Ascending aorta (tissue), 2 donors: ENCODE measurements at places on chromosomes 5 and 9. TPM values are rescaled to one million over a fixed set of nuclear protein-coding genes. Genes with fewer than 3 reads are reported as not detected.

- DNase-seq, result no peak
These were observed 10.0 kb downstream of the TENT4A start for GRCh38 chr5:6723122-6723815.

GRCh38 chr5:136082390-136083193 lies 50.1 kb upstream of the SMAD5 start:
- peak; percentile 36 for DNase-seq

DNA sequence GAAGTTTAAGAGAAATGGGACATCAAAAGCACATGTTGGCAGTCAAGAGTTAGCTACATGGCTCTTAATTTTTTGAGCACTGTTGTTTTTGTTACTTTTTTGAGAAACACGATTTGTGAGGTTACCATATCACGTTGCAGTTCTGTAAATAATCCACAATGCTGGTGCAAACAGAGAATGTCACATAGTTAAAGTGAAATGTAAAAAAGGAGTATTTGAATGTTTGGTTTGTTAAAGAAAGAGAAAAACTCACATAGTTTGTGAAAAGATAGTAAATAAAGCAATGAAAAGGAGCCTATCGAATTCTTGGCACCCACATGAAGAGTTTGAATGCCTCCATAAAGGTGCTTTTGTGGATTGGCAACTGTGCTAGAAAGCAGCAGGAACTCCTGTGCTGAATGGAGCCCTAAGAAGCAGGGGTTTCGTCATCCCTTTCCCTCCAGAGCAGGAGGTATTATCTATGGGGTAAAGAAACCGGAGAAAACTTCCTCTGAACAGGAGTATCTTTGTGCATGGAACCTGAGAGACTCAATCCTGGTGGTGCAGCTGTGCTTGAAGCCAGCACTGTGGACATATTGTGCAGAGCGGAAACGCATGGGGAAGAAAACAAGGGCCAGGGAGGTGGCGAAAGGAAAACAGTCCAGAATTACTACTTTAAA lies 148.5 kb upstream of the OTULINL start:
- DNase-seq, result no peak

DNA sequence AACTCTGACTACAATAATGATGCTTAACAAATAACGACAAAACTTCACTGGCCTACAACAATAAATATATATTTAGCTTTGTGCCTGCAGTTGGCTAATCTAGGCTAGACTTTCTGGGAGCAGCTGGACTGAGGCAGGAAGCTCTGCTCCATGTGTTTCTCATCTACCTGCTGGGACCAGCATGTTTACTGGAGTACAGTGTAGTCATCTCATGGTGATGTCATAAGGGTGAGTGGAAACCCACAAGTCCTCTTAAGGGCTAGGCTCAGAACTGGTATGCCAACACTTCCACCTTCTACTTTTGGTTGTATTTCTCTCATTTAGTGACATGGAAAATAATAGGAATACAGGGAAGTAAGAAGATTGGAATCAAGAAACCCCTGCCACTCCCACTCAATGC lies 85.7 kb upstream of the NIPBL start:
- no peak for DNase-seq

DNA sequence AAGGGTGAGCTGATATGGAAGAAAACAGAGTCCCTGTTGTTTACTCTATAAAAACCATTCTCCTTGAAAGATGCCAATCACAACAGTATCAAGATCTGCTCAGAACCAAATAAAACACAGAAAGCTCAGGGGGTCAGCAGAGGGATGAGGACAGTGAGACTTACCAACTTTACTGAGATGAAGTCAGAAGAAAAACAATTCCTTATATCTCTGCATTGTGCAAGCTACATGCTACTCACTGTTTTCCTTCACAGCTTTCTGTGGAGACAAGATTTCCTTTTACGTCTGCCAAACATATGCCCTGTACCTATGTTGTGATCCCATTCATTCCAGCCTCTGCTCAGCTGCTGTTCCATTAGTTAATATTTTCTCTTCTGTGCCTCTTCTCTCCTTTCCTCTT lies 185.6 kb downstream of the TSSK1B start:
- no peak for DNase-seq

- DNase-seq, result no peak
These were observed 55.7 kb downstream of the VCAN start for GRCh38 chr5:83527221-83527620.

DNA sequence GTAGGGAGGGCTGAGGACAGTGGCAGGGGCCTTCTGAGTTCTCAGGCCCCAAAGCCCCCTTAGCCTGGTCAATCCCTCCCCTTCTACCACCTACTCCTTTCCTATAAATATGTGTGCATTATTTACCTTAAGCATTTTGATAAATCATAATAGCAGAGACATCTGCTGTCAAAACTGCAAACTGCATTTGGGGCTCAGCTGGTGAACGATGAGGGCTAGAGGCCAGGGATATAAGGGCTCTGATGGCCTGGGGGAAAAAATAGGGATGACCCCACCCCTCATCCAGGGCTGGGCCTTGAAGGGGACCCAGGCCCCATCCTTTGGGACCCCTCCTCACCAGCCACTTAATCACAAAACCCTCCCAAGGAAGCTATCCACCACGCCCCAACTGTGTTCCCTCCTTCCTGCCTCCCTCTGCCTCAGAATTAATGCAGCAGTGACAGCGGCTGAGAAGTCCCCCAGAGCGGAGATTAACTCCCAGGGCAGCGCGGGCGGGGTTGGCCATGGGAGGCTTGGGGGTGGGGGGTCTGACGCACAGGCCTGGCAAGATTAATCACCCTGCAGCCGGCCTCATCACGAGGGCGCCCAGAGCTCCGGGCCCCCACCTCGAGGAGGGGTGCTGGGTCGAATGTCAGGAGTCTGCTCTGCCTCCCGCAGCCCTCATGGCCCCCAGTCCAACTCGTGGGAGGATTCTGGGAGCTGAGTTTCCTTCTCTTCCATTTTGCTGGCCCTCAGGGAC lies 42.1 kb downstream of the CXXC5 start:
- DNase-seq, result no peak

DNA sequence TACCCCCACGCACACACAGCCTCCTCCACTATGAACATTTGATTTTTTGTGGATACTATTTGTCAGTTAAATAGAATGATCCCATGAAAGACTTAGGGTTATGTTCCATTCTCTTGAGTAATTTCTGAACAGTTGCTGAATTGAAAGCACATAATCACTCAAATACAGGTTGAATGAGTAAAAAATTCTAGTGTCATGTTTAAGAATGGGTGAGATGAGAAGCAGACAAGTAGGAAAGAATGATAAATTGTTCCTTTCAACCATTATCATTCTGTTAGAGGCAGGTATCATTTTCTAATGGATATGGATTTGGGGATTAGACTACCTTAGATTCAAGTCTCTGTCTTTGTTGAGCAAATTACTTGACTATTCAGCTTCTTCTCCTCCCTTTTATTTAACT lies 19.3 kb downstream of the RAD50 start:
- no peak for DNase-seq

DNA sequence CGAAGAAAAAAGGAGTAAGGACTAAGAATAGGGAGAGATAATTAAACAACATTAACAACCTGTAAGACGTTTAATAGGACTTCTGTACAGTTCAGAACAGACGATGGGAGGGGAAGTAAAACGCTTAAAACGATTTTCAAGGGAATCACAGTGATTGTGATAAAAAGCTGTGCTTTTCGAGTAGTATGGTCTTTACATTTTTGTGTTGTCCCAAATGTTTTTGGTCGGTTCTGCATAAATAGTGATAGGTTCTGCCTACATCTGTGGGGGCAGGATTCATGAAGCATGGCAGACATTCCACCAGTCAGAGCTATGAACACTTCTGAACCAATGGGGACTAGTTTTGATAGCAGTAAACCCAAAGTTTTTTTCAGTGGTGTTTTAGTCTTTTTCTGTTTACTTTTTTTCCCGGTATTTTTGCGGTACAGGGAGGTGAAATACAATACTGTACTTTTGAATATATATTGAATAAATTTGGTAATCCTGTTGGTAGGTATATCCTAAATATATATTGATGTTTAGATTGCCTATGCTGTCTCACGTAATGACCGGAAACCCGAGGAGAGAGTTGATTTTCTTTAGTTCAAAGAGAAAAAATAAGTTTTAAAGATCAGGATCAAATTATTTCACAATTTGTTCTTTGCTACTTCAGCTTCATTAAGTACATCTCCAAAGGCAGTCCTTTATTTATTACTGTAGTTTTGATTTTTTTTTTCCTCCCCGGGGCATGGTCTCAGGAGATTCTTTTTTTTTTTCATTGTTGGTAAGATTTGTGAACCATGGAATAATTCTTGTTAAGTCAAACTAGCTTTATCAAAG lies 1.3 kb downstream of the ERBIN start:
- DNase-seq, result no peak

DNA sequence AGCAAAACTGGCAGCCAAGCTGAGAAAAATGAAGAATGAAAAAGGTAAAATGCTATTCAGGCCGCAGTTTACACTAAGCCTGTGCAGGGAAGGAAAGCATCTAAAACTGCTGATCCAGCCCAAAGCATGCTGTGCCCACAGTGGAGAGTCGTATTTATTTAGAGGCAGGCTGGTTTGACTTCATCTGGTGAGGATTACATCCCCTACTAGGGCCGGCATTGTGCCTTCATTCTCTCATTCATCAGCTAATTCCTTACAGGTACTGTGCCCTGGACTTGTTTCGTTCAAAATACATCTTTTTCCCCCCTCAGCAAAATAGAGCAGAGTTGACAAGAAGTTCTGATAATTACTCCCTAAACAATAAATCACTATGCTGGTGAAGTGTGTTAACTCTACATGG lies 137.5 kb upstream of the DAP start:
- DNase-seq, result no peak

DNA sequence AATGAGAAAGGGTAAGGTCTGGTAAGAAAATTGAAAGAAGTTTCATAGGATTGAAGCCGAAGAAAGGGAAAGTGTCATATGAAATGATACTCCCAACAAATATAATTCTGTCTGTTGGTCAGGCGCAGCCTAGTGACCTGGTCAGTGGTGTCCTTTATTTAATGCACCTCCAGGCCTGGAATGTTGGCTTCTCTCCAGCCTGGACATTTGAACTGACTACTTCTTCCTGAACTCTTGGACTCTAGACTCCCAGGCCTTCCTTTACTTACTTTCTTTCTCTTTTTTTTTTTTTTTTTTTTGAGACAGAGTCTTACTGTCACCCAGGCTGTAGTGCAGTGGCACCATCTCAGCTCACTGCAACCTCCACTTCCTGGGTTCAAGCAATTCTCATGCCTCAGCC lies 1381.5 kb upstream of the WWC1 start:
- DNase-seq, result no peak

GRCh38 chr9:125912667-125913066 lies 165.5 kb downstream of the PBX3 start:
- DNase-seq, result no peak

DNA sequence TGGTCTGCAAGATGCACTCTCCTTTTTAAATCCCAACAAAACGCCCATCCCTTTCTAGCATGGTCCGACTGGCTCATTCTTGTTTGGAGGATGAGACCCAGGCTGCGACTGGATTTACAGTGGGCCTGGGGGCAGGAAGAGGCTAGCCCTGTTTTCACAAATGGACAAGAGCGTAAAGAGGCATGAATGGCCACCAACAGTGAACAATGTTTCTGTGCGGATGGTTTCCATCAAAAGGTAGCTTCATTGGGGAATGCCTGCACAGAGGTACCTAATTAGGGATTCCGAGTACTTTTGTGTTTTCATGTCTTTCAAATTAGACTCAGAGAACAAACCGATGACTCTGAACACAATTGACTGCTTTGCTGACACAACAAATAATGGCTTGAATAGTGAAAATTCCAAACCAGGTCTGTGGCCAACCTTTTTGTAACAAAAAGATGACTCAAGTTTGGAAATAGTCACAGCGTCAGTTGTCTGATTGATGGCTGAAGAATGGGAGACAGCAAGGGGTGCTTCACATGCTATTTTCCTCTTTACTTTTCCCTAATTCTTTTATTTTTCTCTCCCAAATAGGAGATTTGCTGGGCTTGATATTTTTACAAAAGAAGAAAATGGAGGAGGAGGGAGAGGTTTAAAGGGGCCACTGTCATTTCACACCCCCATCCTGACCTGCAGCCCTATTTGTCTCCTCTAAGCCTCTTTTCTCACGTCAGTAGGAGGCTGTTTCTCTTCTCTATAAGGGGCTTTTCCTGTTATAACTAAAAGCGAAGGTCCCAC lies 208.1 kb upstream of the S1PR3 start:
- DNase-seq, result no peak

GRCh38 chr5:137481596-137481995 lies 17.5 kb downstream of the SPOCK1 start:
- no peak for DNase-seq

- no peak for DNase-seq
These were observed 891.1 kb upstream of the CTNND2 start for GRCh38 chr5:12795333-12795663.

DNA sequence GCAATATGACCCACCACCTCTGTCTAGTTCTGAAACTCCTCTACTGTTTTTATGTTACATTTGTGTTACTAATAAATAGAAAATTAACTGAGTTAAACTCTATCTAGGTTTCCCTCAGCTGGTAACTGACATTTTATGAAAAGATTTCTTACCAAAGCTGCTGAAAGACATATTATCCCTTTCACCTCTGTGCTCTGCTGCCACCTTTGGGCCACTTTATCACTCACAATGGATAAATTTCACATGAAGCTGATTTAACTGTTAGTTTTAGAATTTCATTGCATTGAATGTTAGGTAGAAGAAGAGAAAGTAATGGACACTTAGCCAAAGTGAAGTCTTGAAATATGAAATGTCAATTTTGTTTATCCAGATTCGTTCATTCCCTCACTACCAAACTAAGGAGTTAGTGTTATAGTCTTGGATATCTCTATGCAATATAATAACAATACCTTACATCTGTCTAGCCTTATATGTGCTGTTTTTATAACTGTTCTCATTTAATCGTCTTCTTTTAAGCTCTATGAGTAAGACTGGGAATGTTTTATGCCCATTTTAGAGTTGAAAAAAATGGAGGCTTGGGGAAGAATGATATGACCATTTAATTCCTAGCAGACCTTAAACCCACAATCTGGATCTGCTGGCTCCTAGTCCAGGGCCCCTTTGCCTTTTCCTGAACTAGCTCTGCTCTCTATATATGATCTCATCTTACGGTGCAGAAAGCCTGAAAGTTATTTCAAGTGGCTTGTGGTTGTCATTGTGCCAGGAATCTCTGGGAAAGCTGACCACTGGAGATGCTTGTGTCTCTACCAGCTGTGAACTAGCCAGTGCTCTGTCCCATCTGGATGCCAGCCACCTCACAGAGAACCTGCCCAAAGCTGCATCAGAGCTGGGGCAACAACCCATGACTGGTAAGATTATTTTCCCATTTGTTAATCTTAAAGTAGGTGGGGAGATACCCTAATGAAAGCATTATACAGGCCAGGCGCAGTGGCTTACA lies 97.1 kb downstream of the GOLPH3 start:
- no peak for DNase-seq

DNA sequence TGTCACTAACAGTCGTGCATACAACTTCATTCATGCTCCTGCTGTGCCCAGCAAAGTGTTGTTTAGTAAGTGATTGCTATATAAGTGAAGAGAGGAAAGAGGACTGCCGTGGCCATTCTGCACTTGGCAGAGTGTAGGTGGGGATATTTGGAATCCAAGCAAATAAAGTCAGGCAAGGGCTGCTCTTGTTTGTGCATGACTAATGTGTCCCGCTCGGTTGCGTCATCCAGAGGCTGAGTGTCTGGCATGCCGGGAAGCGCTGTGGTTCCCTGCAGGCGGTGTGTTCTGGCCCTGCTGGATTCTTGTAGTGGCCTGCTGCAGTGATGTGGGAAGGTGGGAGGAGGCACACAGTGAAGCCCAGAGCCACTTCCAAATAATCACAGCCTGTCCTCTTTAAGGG lies 136.9 kb upstream of the ANKH start:
- peak; percentile 85 for DNase-seq

The SV2C gene
- total RNA-seq, result not detected

The IFNA13 gene
- not detected for total RNA-seq

The FST gene
- total RNA-seq, result 0.21 TPM

The PCSK1 gene
- total RNA-seq, result 3.2 TPM

The CCNB1 gene
- 16.0 TPM for total RNA-seq

The TAF11L10 gene
- total RNA-seq, result not detected
